Skin of body (tissue), 3 donors: ENCODE measurements at places on chromosomes 16 and 17. TPM values are rescaled to one million over a fixed set of nuclear protein-coding genes. Genes with fewer than 3 reads are reported as not detected.

Gene KDM8
- total RNA-seq: 1.7 TPM

DNA sequence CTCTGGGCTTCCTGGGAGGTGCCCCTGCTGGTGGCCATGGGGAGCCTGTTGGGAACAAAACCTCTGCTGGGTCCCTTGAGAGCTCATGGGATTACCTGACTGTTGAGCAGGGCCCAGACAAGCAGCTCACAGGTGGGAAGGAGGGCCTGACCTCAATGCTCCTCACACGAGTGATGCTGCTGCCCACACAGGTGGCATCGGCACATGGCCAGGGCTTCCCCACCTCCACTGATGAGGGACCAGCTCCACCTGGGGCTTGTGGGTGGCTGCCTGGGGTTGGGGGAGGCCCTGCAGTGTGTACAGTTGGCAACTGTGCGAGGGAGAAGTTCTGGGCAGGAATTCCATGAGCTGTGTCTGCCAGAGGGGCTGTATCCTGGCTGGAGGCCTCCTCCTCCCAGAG, 87.8 kb upstream of the NLRP1 start:
- no peak for DNase-seq

DNA sequence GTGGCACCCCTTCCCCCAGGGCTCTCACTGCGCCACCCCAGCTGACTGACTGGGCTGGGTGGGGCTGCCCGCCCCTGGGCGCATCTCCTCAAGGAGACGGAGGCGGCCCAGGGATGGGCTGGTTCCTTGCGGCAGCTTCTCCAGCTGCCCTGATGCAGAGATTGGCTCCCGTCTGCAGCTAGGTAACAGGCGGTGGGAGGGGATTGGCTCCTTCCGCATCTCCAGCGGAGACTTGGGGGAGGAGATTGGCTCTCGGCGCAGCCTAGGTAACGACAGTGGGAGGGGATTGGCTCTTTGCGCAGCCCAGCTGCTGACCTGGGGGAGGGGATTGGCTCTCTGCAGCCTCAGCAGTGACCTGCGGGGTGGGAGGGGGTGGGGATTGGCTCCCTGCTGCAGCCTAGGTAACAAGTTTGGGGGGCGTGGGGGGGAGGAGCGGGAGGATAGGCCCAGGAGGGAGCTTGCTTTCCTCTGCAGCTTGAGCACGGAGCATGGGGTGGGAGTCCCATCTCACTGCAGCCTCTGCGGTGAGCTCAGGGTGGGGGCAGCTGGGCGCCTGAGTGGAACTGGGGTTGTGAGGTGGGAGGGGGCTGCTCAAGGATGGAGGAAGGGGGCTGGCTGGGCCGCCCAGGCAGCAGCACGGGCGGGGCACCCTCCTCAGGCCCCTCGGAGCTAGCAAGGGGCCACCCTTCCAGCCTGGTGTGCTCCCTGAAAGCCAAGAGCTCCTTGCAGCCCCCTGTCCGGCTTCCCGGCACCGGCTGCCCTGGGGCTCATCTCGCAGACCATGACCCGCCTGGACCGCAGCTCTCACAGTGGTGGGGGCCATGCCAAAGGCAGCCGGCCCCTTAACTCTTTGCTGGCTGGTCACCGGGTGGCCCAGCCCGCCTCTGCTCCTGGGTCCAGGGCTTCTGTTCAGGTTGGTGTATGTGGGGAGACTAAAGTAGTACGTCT, 6.4 kb downstream of the NFE2L1 start:
- no peak for DNase-seq

- no peak for DNase-seq
Measured at GRCh38 chr16:86778978-86779377, 200.6 kb downstream of the FOXL1 start.

- DNase-seq: no peak
Measured at GRCh38 chr17:67833134-67833533, 7.8 kb downstream of the BPTF start.

Gene SECTM1
- 11.7 TPM for total RNA-seq

DNA sequence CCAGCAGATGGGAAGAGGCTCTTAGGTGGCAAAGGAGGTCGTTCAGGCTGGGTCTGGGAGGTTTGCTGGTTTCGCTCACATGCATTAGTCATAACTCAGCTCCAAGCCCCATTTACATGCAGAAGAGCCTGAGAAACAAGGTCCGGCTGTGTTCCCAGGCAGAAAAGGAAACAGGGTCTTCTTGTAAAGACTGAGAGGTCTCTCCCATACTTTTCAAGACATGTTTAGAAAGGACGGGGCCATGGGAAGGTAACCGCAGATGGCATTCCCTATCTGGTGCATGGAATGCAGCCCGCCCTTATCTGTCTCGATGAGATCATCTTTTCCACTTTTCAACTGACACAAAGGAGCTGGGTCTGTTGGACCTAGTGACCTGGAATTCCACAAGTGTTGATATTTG, 389.0 kb upstream of the CDH11 start:
- no peak for DNase-seq

GRCh38 chr17:40935624-40936023, 1.8 kb downstream of the KRT23 start:
- no peak for DNase-seq

GRCh38 chr17:58338841-58339754, 10.5 kb upstream of the TSPOAP1 start:
- DNase-seq: no peak

GRCh38 chr17:76736349-76737081, 616 bp downstream of the SRSF2 start:
- DNase-seq: peak; percentile 78

DNA sequence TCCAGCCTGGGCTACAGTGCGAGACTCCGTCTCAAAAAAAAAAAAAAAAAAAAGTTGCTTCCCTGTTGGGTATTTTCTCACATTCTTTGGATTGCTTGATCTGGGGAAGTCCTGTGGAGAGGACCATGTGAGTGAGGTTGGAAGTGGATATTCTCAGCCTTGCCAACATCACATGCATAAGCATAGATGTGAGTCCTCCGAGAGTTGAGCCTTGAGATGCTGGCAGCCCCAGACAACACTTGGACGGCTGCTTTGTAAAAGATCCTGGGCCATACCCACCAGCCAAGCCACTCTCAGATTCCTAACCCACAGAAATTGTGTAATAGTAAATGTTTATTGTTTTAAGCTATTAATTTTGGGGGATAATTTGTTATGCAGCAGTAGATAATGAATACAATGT, 1570.0 kb upstream of the GOT2 start:
- no peak for DNase-seq

DNA sequence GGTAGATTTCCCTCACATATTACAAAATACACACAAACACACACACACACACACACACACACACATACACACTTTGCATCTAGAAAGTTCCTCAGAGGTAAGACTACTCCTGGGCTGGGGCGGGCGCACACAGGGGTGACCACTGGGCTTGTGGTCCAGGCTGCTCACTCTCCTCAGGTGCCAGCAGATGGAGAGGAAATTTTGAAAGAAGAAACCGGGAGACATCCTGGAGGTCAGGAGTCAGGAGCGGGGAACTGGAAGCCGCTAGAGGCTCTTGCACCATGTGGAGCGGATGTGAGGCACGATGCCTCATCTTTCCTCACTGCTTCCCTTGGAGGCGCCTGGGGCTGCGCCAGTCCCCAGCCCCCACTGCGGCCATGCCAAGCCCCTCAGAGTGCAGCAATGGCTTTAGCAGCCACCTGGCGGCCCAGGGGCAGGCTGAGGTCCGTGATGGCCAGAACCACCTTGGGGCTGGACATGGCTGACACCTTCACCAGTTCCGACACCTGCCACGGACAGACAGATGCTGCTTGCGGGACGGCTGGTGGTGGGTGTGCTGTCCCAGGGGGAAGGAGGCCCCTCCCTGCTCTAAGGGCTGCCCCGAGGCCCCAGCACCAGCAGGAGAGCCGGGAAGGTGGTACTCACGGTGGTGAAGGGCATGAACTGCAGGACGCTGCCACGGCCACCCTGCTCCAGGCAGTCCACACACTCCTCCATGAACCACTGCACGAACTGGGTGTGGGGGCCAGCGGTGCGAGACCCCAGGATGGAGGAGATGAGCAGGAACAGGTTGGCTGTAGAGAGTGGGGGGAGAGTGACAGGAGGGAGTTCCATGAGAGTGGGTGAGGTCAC, 4.1 kb downstream of the CSF3 start:
- no peak for DNase-seq

DNA sequence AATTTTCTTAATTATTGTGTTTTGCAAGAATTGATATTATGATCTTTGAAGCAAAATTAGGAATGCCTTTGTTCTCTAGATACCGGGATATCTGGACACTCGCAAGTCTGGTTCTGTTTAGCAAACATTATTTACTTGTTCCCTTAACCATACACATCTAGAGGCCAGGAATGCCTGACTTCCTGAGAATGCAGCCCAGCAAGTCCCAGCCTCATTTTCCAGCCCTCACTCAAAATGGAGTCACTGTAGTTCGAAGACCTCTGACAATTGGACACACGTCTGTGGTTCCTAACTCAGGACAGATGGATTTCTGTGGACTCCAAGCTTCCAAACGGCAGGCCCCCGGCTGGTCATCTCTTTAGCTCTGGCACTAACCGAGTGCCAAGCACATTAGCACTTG, 355.4 kb upstream of the RBFOX1 start:
- DNase-seq: no peak

Gene PSMD11
- 77.8 TPM for total RNA-seq

Gene AURKB
- total RNA-seq: 12.4 TPM

Gene SLFN12
- 11.1 TPM for total RNA-seq

DNA sequence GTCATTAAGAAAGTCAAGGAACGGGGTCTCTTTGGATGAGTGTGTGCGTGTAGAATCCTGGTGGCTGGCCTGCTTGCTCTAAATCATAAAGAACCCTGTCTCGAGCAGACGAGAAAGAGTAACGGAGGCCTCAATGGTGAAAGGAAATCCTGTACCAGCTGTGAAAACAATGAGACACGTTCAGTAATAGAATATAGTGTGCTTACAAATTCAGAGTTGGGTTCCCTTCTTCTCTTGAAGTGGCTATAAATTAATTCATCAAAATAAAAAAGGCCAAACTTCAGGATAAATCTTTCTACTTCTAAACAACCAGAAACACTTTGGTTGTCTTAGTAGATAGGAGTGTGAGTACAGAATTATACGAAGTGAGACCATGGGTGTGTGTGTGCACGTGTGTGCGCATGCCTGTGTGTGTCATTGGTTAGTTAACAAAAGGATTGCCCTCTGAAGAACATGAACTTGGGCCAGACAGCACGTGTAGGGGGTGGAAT, 48.5 kb downstream of the WWOX start:
- no peak for DNase-seq

- DNase-seq: no peak
Measured at GRCh38 chr17:33580215-33580614, 287.1 kb upstream of the ASIC2 start.

Gene TTC19
- 39.5 TPM for total RNA-seq

Gene BAHCC1
- 9.5 TPM for total RNA-seq

Gene CHD3
- 111 TPM for total RNA-seq

DNA sequence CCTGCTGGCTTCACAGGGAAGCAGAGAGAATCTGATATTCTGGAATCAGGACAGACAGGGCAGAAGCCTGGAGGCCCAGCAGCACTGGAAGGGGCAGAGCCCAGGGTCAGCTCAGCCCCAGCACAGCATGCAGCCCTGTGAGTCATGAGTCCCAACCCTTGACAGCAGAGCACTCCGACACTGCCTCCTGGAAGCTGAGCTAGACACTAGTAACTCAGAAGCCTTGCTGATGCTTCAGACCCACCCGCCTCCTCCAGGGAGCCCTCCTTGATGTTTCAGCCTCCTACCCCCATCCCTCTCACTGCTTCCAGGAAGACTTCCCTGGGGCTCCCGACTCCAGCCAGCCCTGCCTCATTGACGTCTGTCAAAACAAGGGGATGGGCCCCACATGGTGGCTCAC, 6.9 kb downstream of the CAMKK1 start:
- no peak for DNase-seq

- DNase-seq: no peak
Measured at GRCh38 chr16:82631701-82632685, 5.2 kb downstream of the CDH13 start.

- DNase-seq: no peak
Measured at GRCh38 chr16:17320009-17320408, 150.8 kb downstream of the XYLT1 start.

DNA sequence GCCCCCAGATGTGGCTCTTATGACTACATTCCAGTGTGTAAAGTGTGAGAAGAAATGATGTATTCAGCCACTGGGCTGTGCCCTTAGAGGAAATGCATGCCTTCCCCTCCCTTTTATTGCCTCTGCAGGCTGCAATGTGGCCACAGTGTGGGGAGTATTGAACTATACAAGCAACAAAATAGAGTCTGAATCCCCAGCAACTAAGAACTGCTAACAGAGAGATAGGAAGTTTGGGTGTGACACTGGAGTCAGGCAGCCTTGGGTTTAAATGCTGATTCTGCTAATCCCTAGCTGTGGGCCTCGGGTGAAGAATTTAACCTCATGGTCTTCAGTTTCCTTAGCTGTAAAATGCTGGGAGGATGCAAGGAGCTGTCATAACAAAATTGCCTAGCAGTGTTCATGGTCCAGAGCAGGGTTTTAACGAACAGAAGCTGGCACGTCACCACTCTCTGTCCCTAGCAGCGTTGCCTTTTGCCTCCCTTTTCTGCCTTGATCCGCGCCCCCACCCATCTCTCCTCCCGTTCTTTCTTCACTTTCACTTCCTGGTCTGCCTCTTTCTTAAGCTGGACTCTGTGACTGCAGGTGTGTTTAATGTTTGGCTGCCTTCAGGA, 50.3 kb downstream of the KPNA2 start:
- DNase-seq: no peak

DNA sequence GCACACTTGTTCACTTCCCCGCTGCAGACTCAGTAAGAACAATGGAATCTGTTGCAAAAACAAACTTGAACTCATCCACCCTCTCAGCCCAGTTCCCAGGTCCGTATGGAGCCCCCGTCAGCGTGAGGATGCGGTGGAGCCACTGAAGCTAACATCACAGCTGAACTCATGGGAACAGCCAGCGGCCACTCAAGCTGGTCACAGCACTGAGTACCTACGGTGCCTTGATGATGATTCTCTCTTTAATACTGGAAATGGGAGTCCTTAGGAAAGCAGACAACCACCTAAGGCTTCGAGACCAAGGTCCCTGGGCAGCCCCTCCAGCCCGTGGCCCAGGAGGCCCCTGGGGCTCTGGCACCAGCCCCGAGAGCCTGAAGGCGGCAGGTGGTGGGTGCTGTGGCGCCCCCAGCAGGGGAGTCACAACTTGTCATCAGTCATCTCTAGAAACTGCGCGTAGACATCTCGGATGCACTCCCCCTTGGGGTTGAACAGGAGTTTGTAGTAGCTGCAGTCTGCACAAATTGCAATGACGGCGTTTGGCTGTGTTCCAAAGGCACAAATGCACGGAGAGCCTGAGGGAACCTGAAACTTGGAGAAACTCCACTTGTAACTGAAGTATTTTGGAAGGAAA, 31.0 kb upstream of the RHOT1 start:
- peak; percentile 68 for DNase-seq

- no peak for DNase-seq
Measured at GRCh38 chr16:12988071-12988470, 86.7 kb downstream of the SHISA9 start.

Gene HOXB8
- 1.6 TPM for total RNA-seq

- DNase-seq: no peak
Measured at GRCh38 chr16:78069913-78070312, 29.5 kb upstream of the WWOX start.

DNA sequence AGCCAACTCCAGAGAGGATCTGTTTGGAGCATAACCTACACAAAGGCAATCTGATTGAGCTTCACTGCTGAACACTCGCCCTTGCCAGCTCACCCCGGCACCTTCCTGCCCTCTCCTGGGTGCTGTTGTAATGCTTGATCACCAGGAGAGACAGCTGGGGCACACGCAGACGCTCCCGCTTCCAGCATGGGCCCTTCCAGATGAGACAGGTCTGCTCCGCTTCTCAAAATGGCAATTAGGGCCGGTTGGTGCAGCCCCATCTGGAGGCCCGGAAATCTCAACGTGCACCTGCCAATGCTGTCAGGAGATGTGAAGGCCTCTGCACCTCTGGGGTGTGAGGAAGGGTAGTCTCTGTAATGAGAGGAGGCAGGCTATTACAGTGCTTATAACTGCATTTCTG, 206.1 kb downstream of the ABCC12 start:
- no peak for DNase-seq

Gene SYNGR3
- total RNA-seq: 0.69 TPM

Gene PRR35
- not detected for total RNA-seq
